Activated CD8-positive, alpha-beta memory T cell treated with anti-CD3 and anti-CD28 coated beads, Interleukin-2, amount 50 U/mL, for 48 hours (primary cell): ENCODE measurements at places on chromosomes 4 and X.

DNA sequence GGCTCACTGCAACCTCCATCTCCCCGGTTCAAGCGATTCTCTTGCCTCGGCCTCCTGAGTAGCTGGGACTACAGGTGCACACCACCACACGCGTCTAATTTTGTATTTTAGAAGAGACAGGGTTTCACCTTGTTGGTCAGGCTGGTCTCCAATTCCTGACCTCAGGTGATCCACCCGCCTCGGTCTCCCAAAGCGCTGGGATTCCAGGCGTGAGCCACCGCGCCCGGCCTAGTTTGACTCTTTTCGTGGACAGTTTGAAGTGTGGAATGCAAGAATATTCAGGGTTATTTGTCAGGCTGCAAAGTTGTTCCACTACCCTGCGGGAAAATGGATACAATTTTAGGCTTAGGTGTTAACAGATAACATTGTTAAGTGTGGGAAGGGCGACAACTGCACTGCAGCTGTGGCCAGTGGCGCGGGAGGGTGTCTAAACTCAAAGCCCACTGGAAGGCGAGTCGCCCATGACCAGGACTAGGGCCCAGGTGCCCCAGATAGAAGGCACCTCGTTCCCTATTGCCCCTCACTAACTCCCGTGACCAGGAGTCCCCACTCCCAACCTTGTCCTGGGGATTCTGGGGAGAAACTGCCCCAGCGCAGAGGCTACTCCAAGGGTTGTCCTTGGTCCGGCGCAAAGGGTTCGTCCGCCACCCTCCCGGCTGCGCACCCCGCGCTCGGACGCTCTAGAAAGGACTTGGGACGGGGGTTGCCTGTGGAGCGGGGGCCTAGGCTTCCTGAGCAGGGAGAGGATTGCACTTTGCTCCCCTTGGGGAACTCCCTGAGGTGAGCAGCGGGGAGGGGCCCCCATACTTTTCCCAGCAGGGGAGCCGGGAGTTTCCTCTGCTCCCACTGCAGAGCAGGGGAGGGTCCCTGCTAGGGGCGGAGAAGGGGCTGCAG, 1.1 kb upstream of the CD99 start:
- DNase-seq, result no peak

DNA sequence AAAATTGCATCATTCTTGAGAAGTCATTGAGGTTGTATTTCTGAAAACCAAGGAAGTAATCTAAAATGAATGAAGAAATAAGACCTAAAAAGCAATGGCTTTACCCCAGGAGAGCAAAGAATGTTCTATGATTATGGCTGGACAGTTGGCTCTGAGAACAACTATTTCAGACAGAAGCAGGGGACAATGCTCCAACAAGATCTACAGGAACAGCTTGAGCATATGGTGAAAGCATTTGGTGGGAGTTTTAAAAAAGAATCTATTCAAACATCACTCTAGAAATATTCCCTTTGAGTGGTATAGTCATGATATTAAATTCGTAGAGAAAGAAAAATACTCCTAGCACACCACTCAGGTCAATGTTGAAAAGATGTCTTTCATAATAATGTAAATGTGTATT, 26.7 kb downstream of the DYNLT3 start:
- DNase-seq, result no peak

- no peak for DNase-seq
Observed at GRCh38 chr4:185238750-185239149, 29.4 kb downstream of the SNX25 start.

DNA sequence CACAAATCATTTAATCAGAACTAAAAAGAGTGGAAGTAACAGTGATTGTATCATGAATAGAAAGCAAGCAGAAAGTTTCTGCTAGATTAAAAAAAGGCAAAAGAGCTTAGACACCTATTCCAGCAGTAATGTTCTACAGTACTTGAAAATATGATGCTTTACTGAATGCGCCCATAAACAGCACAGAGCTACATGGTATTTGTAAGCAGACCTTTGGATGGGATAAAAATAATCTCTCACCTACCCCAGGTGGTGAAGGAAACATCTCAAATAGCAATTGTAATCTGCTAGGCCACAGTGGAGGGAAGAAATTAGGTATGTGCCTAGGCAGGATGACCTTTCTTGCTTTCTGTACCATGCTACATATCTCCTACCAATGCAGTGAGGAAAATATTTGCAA, 280.9 kb upstream of the PRKX start:
- no peak for DNase-seq

DNA sequence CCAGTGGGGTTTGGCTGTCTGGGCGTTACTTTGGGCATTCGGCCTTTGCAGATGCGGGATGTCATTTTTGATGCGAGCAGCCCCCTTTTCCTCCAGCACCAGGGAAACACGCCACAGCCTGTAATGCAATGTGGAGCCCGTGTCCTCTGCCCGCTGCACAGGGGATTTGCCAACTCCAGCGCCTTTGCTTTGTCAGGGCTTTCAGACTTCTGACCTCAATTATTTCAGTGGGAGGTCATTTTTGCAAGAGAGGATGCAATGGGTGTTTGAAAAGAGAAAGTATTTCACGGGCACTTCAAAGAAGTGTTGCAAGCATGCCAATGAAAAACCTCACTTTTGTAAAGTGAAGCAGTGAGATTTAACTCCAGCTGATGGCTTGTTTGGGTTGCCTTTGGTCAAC, 11.5 kb downstream of the CLCN4 start:
- no peak for DNase-seq

- DNase-seq, result no peak
Observed at GRCh38 chrX:70132224-70132623, 1.0 kb upstream of the IGBP1 start.

GRCh38 chr4:8328456-8328855, 58.9 kb downstream of the HTRA3 start:
- no peak for DNase-seq

DNA sequence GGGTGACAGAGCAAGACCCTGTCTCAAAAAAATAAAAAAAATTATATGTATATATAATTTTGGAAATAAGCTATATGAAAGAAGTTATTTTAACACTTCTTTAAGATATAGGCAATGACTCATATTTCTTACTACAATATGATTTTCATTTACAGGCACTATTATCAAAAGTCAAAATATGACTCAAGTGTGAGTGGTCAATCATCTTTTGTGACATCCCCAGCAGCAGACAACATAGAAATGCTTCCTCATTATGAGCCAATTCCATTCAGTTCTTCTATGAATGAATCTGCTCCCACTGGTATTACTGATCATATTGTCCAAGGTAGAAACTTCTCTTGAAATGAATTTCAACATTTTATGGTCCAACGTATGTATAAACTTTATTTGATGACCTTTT, 20.8 kb downstream of the OCIAD1 start:
- DNase-seq, result no peak

DNA sequence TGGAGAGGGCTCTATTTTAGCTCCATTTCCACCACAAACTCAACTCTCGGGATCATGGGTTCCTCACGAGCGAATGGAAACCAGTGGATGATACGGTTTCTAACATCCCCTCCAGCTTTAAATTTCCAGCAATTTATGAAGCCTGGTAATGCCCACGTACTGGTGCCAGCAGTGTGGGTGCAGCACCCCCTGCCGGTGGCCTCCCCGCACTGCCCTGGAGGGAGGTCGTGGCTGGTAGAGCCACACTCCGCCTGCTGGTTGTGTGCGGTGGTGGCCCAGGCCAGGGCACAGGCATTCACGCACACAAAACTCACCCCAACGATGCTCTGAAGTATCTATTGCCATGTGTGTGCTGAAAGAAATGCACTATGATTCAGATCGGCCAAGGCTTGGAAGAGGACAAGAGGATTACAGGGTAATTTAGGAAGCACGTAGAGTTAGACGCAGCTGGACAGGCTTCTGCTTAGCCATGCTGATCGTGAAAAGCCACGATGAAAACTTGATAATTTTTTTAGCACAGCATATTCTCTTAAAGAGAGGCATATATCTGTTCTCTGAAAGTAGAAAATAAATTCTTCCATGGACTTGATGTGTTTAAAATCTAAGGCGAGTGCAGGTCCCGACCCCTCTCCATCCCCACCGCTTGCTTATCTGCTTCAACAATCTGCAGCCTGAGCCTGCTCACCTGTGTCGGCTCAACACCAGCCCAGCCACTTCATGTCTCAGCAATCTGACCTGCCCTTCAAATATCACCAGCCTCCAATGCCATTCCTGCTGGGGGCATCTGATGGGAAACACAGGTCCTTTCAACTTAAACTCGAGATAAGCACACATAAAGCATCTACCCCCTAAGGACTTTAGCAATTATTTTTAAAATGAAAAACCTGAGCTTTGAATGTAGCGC, 59.1 kb downstream of the SCD5 start:
- peak; percentile 93 for DNase-seq

GRCh38 chr4:153541456-153542096, 75.4 kb downstream of the TMEM131L start:
- no peak for DNase-seq

DNA sequence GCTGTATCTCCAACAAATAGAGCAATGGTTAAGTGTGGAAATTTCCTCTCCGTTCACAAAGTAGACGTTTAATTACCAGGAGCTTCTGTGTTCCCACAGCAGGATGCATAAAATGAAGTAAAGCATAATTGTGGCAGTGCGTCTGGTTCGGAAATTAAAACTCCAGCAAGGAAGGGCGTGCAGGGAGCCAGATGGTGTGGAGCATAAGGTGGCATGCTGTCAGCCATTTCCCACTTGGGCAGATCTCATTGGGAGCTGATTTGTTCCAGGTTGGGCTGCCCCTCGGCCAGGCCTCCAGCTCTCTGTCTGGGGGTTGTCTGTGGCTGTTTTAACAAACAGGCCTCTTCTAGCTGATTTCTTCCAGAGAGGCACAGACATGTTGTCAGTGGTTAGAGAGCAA, 182.1 kb upstream of the CLNK start:
- DNase-seq, result no peak

DNA sequence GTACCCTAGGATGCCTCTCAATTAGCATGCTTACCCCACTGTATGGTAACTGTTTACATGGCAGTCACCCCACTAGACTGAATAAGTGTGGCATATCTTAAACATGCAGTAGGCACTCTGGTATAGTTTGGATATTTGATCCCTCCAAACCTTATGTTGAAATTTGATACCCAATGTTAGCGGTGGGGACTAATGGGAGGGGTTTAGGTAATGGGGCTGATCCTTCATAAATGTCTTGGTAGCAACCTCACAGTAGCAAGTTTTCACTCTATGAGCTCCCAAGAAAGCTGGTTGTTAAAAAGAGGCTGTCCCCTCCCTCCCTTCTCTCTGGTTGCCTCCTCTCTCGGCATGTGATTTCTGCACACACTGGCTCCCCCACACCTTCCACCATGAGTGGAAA, 10.1 kb downstream of the TMEM150C start:
- DNase-seq, result no peak

DNA sequence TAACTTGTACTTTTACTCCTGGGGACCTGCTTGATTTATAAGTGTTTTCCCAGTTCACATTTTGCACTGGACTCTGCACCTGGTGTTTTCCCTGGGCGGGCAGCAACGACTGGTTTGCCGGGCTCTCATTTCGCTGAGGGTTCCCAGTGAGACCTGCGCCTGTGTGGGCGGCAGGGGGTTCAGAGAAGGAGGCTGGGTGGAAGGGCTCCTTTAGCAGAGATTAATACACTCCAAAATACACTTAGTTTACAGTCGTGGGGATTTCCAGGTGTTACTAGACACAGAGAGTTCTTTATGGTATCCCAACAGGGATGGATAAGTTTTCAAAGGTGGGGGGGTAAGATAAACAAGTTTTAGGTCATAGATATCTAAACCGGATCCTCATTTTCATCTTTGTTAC, 53.0 kb upstream of the SHISA3 start:
- no peak for DNase-seq

- no peak for DNase-seq
Observed at GRCh38 chr4:2855584-2855983, 11.9 kb downstream of the ADD1 start.

DNA sequence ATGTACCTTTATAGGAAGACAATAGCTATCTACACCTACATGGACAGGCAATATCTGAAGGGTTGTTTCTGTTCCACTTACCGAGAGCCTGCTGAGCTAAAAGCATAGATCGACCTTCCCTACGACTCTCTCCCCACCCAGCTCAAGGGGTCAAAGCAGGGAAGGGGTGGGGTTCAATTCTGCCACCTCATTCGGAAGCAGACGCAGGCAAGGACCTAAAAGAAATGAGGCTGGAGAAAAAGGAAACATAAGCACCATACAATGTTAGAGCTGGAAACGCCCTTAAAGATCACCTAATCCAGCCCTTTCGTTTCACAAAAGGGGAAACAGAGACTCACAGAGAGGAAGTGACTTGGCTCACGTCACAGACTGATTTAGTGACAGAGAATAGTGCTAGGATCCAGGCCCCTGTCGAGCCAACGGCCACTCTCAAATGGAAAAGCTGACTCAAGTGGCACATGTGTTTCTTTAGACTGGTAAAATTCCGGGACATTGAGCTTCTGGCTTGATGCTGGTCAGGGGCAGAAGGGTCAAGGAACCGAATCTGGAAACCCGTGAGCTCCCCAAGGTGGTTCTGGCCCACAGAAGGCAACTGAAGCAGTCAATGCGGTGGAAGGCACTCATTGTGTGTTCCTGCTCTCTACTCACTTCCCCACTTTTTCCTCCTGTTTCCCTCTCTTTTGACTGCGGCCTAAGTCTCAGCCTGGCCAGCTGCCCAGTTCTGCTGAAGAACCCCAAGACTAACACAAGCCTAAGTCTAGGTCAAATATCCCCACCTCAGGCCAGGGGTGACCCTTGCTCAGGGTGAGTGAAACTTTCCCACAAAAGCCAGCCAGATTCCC, 7.5 kb downstream of the SEPTIN6 start:
- DNase-seq, result no peak

DNA sequence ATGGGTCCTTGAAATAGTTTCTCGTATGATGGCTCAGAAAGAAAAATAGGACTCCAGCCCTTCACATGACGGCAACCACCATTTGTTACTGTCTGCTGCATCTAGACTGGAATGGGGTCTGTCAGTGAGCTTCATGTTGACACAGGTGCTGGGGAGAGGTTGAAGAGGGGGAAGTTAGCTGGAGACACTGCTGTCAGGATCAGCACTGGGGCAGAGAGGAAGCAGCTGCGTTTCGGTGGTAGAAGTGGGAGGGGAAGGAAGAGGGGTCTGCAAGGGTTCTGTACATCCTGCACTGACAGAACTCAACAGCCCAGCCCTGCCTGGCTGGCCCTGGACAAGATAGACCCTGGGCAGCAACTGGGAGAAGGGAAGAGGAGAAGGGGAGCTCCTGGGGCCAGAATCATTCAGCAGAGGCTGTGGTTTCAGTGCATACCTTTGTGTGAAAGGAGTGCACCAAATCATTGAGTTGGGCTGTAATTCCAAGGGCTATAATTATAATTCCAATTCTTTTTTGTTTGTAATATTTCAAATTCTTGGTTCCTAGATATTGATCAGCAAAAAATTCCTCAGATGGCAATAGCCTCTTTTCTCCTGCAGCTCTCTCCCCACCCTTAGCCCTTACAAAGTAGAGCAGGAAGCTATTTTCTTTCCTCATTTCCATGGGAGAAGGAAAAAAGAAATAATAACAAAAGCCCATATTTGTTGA, 119.4 kb upstream of the C1GALT1C1 start:
- no peak for DNase-seq
